Caudate nucleus (tissue), 63 donors: ENCODE measurements at places on chromosomes 2 and 18.
A peak's percentile ranks its signal among the peaks of the same experiment; 100 is the strongest.

DNA sequence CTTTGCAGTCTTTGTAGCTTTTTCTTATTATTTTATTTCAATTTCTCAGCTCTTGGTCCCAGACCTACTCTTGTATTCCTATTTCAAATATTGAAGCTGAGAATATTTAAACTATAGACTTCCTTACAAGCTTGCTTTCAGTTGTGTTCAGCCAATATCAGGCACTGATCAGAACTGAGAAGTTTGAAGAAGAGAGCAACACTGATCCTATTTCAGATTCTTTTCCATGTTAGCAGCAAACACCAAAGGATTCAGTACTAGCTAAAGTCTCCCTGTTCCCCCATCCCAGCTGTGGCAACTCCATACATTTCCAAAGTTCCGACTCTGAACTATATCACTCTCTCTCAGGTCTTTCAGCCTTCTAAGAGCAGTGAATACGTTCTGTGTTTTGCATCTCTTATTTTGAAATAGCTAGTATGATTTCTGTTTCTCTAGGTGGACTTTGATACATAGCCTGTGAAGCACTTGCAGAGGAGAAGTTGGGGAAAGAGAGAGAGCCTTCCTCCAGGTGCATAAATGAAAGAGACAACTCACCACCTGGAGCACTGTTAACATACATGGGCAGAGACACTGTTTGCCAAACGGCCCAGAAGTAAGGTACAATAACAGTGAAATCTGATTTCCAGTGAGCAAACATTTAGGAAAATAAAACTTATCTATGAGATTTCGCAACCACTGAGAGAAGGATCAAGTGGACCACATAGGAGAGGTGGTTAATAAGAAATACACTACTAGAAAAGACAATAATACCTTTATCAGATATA, 135.0 kb upstream of the ZNF804A start:
- no peak for DNase-seq

DNA sequence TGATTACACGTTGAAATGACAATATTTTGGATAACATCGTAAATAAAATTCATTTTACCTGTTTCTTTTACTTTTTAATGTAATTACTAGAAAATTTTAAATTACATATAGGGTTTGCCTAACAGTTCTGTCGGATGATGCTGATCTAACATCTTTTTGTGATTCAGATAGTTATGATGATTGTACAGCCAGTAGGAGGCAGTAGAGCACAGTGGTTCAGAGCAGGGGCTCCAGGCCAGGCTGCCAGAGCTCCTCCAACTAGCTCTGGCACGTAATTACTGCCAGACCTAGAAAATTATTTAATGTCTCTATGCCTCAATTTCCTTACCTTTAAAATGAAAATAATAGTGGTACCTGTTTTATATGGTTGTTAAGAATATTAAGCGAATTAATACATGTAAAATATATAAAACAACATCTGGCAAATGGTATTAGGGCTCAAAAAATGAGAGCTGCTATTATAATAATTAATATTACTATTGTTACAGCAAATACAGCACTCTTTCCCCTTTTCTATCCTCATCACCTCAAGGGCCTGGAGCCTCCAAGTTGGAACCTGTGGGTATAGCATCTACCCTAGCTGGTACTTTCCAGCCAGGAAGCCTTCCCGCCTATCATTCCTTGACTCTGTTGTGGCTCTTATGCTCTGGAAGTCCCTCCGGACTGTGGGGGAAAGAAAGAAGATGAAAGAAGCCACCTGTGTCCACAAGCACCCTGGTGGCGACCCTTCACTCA, 47.7 kb upstream of the PLA2R1 start:
- peak; percentile 18 for DNase-seq

GRCh38 chr2:240155048-240155744, 14.7 kb upstream of the OTOS start:
- DNase-seq, result peak; percentile 52

DNA sequence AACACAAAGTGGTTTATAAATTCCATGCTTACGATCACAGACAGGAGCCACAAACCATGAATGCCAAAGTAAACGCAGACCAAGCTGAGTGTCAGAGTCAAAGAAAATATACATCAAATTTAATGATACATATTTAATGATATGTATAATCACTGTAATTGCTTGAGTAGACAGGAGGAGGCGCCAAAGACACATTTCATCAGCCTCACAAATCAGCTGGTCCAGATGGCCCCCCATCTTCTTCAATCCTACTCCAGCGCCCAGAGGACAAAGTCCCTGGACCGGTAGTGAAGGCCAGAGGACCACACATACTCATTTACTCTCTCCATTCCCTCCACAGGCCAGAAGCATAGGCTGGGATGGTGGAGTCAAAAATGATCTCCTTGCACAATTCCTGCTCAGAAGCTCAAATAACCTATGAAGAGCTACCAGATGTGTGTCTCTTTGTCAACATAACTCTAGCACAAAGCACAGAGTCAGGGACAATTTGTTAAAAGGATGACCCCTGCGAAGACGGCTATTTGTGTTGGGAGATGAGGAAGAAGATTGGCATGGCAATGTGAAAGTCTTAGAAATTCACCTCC, 149.3 kb upstream of the PGAP1 start:
- no peak for DNase-seq

DNA sequence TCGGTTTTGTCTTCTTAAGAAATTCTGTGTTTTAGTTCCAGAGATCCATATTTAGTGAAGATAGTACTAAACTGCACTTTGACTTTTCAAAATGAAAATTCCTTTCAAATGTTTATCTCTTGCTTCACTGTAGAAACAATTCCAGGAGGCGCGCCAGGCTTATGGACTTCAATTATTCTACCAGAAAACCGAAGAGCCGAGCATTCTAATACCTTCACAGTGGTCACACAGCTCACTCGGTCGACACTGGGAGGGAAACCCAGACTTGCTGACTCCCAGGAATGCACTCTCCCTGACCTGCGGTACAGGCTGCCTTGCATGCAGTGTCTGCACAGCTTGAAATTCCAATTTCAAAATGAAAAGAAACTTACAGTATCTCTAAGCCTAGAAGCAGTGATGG, 119.9 kb upstream of the PIEZO2 start:
- DNase-seq, result no peak

GRCh38 chr18:8625461-8626092, 16.3 kb downstream of the RAB12 start:
- no peak for DNase-seq

DNA sequence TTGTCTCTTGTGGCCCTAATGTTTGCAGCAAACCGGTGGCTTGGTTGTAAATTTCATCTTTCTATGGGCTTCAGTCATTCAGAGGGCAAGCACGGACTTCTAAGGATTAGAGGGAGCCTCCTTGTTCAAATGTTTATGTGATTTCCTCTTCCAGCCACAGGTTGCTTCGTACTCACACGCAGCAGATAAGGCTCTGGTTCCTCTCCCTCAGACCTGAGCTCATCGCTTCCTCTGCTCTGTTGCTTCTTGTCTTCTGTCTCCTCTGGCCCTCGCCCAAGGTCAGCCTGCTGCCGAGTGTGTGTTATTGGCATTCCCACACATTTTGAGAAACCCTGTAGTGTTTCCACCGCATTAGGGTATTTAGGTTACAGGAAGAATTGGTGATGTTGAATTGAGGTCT, 44.0 kb downstream of the MYL12B start:
- no peak for DNase-seq

DNA sequence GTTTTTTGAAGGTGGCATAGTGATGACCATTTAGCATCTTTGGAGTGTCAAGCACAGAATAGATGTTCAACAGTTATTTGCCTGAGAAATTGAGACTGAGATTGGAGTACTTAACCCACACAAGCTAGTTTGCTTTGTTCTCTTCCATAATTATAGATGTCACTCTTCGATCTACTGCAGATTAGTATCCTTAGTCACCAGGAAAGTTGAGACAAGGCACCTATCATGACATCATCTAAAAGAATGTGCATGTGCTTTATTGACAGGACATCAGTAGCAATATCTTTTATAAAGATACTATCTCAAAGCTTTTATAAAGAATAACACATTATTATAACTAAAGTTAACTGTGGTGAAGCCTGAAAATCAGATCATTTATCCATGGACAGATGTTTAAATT, 6.4 kb downstream of the VRK2 start:
- no peak for DNase-seq

- DNase-seq, result no peak
These were observed 115.7 kb upstream of the MSTN start for GRCh38 chr2:190178066-190178722.

DNA sequence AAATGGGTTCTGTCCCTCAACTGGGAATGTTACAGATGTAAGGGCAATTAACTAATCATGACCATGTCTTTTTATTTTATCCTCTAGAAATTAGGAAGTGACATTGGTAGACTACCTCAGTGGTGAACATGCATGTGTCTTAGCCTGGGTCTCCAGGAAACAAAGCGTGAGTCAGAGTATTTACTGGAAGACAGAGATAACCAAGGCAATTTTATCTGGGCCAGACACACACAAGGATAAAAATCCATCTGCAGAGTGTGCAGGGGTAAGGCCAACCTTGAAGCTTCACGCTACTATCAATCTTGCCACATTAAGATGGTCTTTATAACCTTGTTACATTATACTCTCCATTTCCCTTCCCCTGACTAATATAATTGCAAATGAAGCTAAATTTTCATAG, 487.5 kb downstream of the SUCLG1 start:
- DNase-seq, result no peak

GRCh38 chr2:162390801-162391200, 46.9 kb downstream of the GCA start:
- DNase-seq, result peak; percentile 17

DNA sequence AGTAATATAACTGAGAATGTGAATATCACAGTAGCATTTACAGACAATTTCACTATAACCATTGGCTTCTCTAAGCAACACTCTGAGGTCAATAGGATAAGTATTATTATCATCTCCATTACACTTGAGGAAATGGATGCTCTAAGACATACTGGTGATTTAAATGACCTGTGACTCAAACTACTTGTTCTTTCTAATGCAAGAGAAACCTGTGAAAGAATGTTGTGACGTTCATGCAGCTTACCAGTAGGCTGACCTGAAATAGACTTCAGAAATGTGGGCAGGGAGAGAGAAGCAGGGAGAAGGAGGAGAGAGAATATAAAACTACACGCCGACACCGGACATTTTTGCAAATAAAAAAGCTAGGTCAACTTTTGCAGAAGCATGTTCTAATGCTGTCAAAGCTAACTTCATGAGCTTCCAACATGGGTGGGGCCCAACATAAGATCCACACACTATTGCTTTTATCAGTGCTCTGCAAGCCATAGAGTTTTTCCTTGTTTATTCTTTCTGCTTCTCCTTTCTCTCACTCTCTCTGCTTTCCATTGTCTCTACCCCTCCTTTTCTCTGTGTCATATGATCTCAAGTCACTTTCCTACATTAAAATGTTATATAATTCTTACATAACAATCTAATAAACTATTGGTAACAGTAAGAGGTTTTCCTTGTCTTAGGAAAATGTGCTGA, 217.6 kb upstream of the FN1 start:
- no peak for DNase-seq

- DNase-seq, result peak; percentile 67
These were observed 10.8 kb upstream of the NAB1 start for GRCh38 chr2:190637903-190638618.

DNA sequence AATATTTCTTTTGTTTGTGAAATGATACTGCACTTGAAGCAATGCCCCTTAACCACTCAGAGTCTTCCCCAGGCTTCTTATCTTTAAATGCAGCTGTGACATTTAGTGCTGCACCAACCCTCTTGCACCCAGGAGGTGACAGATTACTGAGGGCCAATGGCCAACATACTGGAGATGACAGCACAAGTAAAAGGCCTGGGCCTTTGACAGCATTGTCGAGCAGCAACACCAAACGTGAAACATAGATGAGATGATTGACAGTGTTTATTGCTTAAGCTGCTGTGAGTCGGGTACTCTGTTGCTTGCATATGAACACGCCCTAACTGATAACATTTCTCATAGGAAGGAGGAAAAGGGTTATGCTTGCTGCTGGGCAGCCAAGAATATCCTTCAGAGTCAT, 80.3 kb downstream of the THNSL2 start:
- DNase-seq, result no peak

GRCh38 chr2:227106845-227107759, 56.9 kb downstream of the COL4A4 start:
- DNase-seq, result no peak

DNA sequence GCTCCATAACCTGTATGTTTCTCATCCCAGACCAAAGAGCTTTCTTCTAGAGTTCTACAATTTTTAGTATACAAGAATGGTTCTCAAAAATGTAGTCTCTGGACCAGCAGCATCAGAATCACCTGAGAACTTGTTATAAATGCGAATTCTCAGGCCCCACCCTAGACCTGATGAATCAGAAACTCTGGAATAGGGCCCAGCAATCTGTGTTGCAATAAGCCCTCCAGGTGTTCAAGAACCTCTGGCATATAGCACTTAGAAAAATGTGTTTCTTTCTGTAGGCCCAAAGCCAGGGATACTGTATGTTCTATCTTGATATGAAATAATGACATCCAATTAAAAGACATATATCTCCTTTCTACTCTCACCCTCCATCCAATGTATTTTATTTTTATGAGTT, 10.4 kb downstream of the PAIP2B start:
- no peak for DNase-seq

- DNase-seq, result no peak
These were observed 459.5 kb downstream of the DLGAP1 start for GRCh38 chr18:3995476-3996102.
